ENCODE measurements at places on chromosomes 4 and X.

DNA sequence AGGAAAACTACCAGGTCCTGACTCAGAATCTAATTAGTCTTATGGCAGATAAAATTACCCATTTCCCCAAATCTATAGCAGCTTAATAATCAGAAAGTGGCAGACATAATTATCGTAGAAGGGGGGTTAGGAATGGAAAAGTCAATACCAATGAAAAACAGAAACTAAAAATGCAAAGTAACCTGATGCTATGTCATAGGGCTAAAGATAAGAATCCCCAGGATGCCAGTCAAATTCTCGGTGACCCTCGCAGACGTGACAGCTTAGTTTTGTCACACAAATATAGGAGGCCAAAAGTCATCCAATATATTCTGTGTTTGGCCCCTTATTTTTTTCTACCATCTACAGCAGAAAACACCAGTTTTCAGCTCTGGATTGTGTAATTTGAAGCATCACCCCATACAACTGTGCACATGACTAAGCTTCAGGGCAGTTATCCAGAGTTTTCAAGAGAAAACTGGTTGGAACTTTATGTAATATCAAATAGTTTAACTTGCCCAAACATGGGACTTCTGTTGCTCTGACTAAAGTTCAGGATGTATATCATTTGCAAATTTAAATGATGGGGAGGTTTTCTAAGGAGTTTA lies 30.9 kb downstream of the RASSF6 start:
- no peak for DNase-seq

DNA sequence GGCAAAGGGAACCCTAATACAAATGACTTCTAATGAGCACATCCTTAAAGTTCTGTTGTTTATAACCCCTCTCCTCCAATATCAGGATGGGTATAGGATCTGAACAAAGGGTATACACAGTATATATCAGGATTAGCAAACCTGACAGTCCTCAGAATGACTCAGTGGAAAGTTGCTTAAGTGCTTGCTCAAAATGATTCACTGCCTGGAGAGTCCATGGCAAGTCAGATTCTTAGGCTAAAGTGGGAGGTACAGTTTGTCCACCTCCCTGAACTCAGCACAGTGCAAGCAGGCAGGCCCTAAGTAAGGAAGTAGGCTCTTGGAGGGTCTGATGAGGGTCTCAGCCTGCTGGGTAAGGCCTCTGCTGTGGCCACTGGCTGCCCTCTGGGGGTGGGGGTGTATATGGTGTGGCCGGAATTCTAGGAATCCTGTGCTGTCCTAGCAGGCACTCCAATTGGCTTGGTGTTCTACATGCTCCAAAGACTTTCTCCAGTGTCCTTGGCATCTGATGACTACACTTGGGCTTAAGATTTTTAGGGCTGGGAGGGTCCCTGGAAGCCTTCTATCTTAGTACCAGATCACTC lies 54.3 kb downstream of the CHRDL1 start:
- DNase-seq: no peak

DNA sequence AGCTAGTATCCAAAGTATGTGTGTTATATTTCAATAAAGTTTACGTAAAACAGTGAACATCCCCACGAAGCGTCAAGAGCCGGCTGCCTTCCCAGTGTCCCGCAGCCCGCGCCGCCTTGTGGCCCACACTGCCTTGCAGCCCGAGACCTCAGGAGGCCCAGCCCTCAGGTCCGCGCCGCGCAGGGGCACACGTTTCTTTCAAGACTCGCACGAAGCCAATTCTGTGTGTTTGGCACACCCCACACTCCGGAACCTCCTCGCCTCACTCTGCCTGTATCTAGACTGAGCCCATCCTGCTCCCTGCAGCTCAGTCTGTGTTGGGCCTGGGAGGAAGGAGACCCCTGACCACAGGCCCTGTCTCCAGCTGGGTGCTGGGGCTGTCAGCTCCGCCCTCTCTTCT lies 5.8 kb downstream of the LRPAP1 start:
- no peak for DNase-seq

DNA sequence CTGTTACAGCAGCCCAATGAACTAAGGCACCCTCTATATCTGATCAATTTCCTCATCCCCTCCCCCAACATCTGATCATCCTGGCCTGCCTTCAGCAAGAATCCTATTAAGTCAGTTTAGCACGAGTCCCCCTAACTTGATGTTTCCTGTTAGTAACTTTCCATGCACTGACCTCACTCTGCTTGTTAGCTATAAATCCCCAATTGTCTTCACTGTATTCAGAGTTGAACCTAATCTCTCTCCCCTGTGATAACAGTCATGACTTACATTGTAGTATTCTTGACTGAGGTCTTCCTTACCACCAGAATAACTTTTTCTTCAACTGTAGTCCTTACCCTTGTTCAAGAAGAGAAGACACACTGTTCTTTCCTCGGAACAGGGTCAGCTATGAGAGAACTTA lies 8.5 kb downstream of the ANXA5 start:
- no peak for DNase-seq

- no peak for DNase-seq
These were observed 547.5 kb downstream of the NLGN4X start for GRCh38 chrX:5681159-5681558.

DNA sequence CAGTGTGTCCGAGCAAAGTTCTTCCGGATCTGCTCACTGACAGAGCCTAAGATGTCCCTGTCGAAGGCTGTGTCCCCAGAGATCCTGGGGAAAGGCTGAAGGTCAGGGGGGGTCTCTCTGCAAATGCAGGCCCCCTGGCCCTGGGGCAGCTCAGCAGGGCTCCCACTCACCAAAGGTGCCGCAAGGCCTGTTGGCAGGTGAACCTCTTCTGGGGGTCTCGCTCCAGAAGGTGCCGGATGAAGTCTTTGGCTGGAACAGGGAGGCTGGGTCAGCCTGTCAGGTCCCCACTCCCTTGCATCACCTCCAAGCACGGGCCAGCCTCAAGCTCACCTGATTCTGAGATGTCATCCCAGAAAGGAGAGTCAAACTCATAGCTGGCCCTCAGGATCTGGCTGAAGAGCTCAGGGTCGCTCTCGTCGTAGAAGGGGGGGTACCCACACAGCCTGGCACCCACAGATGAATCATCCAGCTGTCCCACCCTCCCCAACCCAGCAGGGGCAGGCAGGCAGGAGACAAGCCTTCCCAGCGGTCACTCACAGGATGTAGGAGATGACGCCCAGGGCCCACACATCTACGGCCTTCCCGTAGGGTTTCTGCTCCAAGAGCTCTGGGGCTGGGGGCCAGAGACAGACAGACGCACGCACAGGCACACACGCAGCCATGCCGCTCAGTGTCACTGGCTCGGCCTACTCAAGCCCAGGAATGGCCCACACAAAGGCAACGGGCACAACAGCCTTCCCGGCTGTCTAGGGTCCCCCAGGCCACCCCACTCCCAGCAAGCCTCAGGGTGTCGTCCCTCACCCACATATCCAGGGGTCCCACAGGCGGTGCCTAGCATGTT lies 2.6 kb downstream of the PNCK start:
- DNase-seq: no peak

- no peak for DNase-seq
These were observed 393.6 kb downstream of the CENPC start for GRCh38 chr4:67151376-67152343.

DNA sequence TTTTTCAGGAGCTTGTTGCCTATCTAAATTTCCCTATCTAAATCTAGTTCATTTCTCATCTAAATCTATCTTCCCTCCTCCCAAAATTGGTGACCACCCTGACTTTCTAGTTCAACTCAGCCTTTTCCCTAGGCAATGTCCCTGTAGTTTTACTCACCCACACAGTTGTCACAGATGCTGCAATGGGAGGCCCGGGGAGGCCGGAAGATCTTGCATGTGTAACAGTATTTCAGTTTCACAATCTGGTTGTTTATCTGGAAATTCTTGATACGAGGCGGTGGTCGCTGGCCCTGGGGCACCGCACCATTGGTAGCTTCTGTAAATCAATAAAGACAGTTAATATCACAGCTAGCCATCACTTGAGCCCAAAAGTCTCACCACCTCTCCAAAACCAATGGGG lies 20.2 kb downstream of the ZDHHC9 start:
- no peak for DNase-seq

- DNase-seq: no peak
These were observed 510 bp downstream of the HMGB3 start for GRCh38 chrX:150983521-150984168.

DNA sequence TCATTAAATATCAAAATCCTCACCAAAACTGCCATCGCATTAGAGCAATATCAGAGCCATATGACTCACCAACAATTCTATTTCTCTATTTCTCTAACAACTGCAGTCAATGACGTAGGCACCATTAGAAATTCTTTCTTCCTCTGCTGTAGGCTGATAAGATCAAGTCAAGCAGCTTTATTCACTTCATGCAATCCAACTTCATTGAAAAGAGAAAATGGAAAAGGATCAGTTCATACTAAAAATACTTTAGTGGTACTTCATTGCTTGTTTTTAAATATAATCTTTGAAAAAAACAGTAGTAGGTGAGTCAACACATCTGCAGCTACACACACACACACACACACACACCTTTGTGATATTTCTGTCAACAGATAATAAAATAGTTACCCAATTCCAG lies 345.3 kb upstream of the TENM3 start:
- no peak for DNase-seq

- DNase-seq: no peak
These were observed 6.1 kb downstream of the LPAR4 start for GRCh38 chrX:78753571-78753970.

DNA sequence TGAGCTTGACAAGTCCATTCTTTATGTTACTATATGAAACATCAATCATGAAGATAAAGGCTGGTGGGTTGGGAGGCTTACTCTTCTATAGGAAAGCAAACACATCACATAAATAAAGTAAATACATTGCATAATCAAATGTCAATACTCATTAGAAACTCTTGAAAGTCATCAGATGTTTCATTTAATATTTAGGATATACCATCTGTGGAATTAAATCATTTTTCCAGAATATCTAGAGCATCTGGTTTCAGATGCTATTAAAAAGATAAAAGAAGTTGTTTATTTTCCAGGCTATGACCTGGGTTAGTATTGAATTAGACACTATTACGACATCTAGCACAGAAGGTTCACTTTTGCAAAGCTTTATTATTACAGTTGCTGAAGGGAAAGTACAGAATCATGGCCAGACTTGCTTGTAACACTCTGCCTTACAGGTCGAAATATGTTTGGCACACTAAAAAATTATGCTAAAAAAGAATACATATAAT lies 72.6 kb downstream of the METTL14 start:
- no peak for DNase-seq

DNA sequence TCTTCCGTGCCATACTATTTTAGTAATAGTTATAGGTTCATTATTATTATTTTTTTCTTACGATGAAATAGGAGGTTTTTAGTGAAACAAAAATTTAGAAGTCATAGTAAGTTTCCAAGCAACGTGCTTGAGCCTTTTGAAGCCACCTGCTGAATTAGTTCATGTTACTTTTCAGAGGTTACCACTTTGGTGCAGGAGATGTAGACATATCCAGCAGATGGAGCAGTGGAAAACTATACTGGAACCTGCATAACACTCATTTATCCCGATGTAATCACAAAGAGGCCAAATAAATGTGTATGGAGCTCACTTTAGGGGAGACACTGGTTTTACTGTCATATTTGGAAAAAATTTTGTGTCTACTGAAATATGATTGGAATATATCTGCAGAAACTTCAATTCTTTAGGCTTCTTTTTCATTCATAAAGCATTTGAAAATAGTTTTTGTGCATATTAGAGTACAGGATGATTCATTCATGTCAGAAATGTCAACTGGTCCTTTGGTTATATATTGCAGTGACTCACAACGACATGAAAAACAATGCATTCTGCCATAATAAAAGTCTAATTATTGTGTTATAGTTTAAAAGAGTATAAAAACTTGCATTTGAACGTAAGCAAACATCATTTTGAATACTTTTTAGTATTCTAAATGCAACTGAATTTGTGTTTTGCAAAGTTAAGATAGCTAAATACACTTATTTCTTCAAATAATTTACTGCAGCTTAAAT lies 2182.9 kb upstream of the TENM3 start:
- peak; percentile 29 for DNase-seq

GRCh38 chrX:7027071-7027470 lies 120.4 kb upstream of the STS start:
- DNase-seq: no peak

GRCh38 chr4:653080-653821 lies 20.8 kb downstream of the ATP5ME start:
- peak; percentile 65 for DNase-seq

DNA sequence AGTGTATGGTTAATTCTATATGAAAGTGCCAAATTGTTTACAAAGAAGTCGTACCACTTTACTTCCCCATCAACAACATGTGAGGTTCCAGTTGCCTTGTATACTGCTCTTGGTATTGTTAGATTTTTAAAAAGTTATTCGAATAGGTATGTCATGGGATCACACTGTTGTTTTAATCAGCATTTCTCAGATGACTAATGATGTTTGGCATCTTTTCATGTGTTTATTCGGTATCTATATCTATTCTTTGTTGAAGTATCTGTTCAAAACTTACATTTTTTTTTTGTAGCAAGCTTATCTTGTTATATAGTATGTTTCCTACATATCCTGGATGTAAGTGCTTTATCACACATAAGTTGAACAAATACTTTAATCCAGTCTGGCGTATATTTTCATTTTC lies 99.4 kb upstream of the MAB21L2 start:
- DNase-seq: no peak

DNA sequence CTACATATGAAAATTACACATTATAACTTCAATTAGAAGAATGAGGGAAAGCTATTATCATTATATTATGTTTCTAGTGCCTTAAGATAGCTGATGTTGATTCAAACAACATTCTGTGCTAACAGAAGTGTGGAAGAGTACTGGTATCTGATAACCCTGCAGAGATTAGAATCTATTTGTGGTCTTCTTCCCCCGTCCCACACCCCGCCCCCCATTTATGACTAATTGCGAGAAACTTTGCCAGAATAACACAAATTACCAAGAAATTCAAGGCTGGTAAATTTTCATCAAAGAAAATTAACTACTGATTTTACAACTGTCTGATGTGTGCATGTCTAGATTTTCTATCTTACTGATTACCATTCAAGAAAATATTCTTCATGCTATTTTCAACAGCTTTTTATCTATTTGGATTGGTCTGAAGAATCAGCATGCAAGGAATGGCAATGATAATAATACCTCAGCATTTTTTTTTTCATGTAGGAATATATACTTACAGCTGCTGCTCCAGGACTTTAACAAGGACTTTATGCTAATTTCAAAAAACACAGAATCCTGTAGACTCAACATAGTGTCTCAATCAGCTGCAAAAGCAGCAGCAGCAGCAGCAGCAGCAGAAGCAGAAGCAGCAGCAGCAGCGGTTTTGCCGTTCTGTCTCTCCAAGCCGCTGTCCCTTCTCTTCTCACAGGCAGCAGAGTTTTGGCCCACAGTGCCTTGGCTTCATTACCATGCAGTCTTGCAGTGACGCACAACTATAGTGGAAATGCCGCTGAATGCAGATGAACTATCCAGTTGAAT lies 126.7 kb downstream of the FRYL start:
- peak; percentile 91 for DNase-seq
